ENCODE measurements at places on chromosomes 6 and 20.
A peak's percentile ranks its signal among the peaks of the same experiment; 100 is the strongest.

- no peak for DNase-seq
Measured at GRCh38 chr6:5028921-5029320, 25.1 kb upstream of the RPP40 start.

DNA sequence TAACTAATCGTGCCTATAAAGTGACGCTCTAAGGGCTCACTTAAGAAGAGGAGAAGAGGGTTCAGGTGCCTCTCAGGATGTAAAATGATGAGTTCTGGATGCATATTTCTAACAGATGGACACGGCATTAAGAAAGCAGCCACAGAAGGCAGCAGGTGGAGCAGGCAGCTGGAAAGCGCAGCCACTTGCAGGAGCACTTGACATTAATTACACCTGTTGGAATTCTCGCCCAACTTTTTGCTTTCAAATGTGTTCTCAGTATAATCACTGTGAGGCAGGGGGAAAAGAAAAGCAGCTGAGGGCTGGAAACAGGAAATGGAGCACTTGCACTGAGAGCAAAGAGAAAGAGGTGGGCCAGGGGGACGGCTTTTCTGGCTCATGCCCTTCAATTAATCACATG lies 164.2 kb downstream of the NKAIN2 start:
- DNase-seq = no peak

- no peak for DNase-seq
Measured at GRCh38 chr6:148494226-148494625, 151.6 kb downstream of the SASH1 start.

GRCh38 chr6:91730710-91731109 lies 1143.8 kb upstream of the MAP3K7 start:
- DNase-seq = no peak

GRCh38 chr6:101747716-101748115 lies 354.2 kb downstream of the GRIK2 start:
- no peak for DNase-seq

GRCh38 chr6:170344631-170345576 lies 38.3 kb downstream of the FAM120B start:
- DNase-seq = no peak

GRCh38 chr20:58557733-58558342 lies 42.6 kb upstream of the APCDD1L start:
- no peak for DNase-seq

DNA sequence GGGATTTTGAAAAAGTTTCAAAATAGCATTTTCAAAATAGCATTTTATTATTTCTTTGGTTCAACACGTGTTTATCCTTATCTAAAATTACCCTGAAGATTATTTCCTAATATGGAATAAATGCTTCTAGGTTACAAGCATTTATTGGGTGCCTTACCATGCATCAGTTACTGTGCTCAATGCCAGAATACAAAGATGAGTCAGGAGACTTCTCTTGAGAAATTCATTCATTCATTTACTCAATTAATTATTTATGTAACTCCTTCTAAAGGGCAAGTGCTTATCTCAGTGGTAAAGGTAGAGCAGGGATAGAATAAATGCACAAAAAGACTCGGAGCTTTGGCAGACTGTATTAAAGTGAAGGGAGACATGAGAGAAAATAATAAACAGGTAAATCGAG lies 150.1 kb upstream of the PDE7B start:
- DNase-seq = no peak

DNA sequence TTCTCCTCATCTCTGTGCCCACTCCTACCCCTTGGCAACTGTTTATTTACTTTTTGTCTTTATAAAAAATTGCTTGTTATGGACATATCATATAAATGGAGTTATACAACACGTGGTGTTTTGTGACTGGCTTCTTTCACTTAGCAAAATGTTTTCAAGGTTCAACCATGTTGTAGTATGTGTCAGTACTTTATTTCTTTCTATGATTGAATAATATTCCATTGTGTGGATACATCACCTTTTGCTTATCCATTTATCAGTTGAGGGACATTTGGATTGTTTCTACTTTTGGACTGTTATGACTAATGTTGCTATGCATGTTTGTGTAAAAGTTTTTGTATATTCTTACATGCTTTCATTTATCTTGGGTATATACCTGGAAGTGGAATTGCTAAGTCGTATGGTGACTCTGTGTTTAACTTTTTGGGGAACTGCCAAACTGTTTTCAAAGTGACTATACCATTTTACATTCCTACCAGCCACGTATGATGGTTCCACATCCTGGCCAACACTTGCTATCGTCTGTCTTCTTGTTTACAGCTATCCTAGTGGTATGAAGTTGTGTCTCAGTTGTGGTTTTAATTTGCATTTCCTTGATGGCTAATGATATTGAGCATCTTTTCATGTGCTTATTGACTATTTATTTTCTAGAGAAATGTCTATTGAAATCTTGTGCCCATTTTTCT lies 84.4 kb downstream of the SLX4IP start:
- DNase-seq = no peak

DNA sequence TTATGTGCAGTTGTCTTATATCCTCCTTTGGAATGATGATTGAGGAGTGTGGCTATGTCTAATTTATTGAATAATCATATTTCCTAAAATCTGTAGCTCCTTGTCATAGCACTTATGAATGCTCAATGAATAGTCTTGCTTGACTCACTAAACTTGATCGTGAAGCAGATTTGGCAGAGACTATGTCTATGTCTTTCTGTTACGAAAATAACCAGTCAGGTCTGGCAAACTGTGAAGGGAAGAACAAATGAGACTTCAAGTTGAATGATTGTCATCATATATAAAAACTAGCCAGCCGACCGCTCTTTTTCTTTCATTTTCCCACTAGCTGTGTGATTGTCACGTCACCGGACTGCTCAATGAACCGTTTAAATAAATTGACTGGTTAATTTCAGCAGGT lies 1303.9 kb upstream of the GJE1 start:
- no peak for DNase-seq

GRCh38 chr20:60810561-60810960 lies 441.5 kb upstream of the CDH4 start:
- DNase-seq = no peak

DNA sequence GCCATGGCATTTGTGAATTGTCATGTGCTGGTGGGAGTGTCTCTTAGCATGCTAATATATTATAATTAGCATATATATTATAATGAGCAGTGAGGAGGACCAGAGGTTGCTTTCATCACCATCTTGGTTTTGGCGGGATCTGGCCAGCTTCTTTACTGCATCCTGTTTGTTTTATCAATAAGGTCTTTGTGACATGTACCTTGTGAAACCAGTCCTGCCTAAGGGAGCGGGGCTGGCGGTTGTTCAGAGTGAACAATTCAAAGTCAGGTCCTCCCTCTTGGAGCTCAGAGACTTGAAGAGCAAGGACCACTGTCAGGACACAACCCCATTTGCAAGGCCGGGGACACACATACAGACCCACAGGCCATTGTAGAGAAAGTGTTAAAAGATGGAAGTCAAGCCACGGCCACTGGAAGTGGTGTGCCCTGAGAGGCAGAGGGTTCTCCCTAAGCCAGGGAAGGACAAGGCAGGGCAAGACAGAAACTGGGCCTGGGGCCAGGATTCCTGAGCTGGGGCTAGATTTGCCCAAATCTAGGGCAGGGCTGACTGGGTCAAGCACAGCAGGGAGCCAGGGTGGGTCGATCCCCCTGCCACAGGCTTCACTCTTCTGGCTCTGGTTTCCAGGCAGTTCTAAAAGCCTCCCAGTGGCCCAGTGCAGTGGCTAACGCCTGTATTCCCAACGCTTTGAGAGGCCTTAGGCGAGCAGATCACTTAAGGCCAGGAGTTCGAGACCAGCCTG lies 14.2 kb downstream of the SLC52A3 start:
- no peak for DNase-seq

- no peak for DNase-seq
Measured at GRCh38 chr6:85637579-85637978, 5.1 kb downstream of the SYNCRIP start.

DNA sequence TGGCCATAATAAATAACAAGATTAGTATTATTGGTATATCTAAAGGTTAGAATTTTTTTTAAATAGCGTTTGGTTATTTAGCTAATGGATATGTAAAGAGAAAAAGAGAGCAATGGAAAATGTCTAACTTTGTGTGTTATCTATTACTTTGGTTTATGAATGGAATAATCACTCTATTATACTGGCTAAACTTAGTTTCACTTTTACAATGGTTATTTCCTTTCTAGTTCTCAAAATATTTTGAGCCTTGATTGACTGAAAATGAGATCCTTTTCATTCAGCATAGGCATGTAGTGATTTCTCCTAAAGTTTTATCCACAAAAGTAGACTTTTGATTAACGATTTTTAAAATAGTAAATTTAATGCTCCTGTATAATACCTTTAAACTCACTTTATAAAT lies 51.6 kb upstream of the MLIP start:
- DNase-seq = no peak

- no peak for DNase-seq
Measured at GRCh38 chr20:43155366-43156100, 34.2 kb downstream of the PTPRT start.

DNA sequence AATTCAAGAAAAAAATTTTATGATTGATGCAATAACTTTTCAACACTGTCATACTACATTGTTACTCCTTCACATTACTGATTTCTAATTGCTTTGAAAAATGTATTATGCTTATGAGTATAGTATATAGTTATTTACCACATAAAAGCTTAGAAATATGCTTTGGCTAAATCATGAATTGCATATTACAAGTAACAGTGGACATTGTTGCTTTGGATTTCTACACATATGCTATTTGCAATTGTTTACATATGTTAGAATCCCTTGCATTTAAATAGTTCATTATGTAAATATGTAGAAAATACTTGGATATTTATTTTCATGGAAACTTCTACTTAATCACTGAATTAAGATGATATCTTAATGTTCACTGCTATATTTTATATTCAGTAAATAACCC lies 577.5 kb downstream of the QKI start:
- DNase-seq = no peak

GRCh38 chr20:31901615-31902014 lies 31.2 kb downstream of the TTLL9 start:
- no peak for DNase-seq

GRCh38 chr20:63846128-63846771 lies 15.0 kb upstream of the ABHD16B start:
- no peak for DNase-seq

DNA sequence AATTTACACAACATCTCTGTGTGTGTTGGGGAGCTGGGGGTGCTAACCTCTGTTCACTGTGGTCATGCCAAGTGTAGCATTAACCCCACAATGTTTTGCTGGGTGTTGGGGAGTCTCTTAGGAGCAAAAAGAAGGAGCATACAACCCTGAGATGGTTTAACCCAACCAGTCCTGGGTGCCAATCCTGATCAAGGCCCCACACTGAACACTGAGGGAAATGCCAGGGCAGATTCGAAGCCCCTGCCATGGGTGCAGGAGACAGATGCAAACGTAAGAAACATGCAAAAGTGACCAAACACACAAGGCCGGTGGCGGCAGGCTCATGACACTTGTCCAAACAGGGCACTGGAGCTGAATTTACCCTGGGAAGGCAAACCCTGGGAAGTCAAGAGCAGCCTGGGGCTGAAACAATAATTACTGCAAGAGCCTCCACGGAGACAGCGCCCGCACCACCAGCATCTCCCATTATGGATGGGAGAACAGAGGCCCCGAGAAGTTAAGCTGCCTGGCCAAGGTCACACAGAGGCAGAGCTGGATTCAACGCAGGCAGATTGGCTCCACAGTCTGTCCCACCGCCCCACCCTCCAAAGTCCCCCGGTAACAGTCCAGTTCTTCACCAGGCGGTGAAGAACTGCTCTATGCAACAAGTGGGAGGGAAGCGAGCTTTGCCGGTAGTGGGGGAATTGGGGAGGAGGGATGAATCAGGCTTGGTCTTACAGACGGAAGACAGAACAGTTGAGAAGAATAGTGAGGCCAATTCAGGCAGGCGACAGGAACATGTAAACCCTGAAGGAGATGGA lies 8.5 kb downstream of the ACSS1 start:
- no peak for DNase-seq

DNA sequence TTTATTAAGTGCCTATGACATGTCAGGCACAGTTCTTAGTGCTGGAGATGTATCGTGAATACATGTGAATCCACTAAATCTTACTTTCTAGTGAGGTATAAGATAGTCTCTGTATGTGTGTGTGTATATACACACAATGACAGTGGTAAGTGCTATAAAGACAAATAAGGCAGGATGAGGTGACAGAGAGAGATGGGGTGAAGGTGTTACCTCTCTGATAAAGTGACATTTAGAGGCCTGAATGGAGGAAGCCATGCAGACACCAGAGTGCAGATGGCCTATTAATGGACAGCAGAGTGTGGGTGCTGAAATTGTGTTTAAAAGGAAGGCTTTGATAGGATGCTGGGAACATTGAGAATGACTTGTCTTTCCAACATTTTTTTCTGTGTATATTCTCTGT lies 454.3 kb downstream of the CDC5L start:
- DNase-seq = no peak

- DNase-seq = no peak
Measured at GRCh38 chr20:4084096-4084495, 68.7 kb upstream of the RNF24 start.

GRCh38 chr6:11770546-11771466 lies 7.8 kb downstream of the ADTRP start:
- peak; percentile 5 for DNase-seq

DNA sequence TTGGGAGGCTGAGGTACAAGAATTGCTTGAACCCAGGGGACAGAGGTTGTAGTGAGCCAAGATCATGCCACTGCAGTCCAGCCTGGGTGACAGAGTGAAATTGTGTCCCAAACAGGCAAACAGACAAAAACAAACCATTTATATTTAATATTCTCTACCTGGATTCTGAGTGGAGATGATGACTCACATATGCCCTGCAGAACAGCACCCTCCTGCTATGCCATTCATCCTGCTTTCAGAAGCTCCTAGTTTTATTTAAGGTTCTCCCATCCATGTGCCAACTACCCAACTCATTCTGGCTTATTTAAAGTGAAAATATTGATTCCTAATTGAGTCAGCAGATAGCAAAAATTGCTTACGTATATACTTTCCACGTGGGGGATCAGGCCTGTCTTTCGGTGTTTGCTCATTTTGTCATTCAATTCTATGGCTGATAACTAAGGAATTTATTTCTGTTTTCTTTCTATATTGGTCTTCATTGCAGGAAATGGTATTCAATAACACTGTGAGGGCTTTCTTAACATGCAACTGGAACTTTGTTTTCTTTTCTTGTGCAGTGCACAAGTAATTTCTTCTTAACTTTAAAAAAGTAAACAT lies 459.1 kb upstream of the JAG1 start:
- no peak for DNase-seq

DNA sequence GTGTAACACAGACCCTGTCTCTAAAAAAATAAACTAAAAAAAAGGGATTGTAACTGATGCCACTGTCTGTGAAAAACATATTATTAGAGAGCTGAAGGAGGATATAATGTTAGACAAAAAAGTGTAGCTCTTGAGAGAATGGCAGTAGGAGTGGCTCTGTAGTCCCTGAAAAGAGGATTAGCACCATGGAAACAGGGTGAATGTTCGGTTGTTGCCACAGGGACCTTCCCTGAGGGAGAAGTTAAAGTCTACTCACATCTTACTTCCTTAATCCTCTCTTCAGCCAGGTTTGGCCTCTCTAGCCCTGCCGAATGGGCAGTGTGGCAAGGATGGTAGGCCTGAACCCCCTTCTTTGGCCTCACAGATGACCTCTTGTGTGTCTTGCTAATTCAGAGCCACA lies 12.1 kb downstream of the SCAND1 start:
- peak; percentile 33 for DNase-seq
